ENCODE measurements at places on chromosomes 5 and 9. TPM values are rescaled to one million over a fixed set of nuclear protein-coding genes. Genes with fewer than 3 reads are reported as not detected.

Gene BHMT
- not detected for total RNA-seq

Gene FAM221B
- total RNA-seq = 0.16 TPM

Gene ADAMTS16
- total RNA-seq = not detected

Gene SLC6A3
- total RNA-seq = not detected

Gene VCAN
- total RNA-seq = not detected

Gene PTGR1
- total RNA-seq = 39.8 TPM

Gene MAP1B
- not detected for total RNA-seq

Gene INVS
- 10.4 TPM for total RNA-seq

Gene CD180
- not detected for total RNA-seq

Gene TRPM3
- not detected for total RNA-seq

Gene SLIT3
- not detected for total RNA-seq

Gene OR1L8
- not detected for total RNA-seq

Gene ABCA1
- 2.0 TPM for total RNA-seq

Gene PFN3
- not detected for total RNA-seq

Gene NPDC1
- total RNA-seq = 59.9 TPM

Gene ENG
- total RNA-seq = 6.1 TPM

Gene GABRB2
- not detected for total RNA-seq

Gene PCSK5
- 33.7 TPM for total RNA-seq

Gene PHF24
- total RNA-seq = not detected
